G401 (cell line): ENCODE measurements at places on chromosomes 3 and 15.
A peak's percentile ranks its signal among the peaks of the same experiment; 100 is the strongest.

DNA sequence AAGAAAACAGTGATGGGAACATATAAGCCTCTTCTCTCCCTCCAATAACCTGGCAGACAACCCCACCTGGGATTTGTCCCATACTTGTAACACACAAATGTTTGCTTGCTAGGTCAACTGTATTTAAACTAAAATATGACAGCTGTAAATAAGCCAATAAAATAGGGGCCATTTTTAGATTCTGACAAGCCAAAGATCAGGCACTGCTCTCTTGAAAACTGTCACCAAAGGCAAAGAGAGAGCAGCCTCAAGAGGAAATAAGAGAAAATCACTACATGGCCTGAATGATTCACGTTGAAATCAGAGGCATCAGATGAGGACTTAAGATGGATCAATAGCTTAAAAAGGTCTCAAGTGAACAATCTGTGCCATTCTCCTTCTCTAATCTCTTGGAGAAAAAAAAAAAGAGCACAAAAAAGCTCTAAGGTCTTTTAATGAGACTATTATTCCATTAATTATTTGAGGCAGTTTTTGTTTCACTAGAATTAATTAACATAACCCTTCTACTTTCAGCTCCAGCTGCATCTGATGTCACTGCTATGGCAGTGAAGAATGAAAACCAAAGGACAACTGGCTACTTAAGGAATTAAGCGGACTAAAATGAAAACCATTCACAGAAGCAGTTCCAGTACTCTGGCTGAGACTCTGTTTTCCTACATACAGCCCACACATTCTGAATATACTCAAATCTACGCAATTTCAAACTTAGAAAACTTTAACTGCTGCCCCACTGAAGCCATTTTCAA lies 19.0 kb downstream of the MYO5A start:
- DNase-seq: no peak

DNA sequence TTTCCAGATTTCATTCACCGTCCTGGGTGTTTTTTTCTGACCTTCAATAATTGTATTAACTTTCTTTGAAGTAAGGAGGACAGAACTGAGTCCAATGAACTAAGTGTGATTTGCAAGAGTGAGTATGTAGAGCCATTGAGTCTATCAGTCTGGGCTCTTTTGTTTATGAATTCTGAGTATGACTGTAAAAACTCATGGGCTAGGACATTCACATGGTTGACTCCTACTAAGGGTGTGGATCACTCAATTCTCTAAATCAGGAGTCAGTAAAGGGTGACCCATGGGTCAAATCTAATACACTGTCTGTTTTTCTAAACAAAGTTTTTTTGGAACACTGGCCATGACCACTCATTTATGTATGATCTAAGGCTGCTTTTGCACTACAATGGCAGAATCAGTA lies 269.0 kb downstream of the ZNF385D start:
- DNase-seq: no peak

DNA sequence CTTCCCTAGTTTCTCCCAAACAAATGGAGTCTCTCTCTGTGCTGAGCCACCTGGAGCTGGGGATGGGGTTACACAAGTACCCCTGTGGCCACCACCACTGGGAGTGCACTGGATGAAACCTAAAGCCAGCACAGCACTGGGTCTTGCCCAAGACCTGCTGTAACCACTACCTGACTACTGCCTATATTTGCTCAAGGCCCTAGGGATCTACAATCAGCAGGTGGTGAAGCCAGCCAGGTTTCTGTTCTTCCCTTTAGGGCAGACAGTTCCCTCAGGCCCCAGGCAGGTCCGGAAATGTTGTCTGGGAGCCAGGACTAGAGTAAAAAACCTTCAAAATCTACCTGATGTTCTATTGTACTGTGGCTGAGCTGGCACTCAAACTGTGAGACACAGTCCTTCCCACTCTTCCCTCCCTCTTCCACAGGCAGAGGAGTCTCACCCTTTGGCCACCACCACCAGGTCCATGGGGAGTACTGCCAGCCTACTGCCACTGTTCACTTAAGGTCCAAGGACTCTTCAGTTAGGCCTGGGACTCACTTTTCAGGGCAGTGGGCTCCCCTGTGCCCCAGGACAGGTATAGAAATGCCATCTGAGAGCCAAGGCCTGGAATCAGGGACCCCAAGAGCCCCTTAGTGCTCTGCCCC lies 23.8 kb downstream of the C3orf20 start:
- no peak for DNase-seq

GRCh38 chr15:55267401-55268175 lies 22.0 kb downstream of the RAB27A start:
- DNase-seq: no peak

- peak; percentile 31 for DNase-seq
These were observed 9.3 kb upstream of the SLC28A1 start for GRCh38 chr15:84874981-84875699.

DNA sequence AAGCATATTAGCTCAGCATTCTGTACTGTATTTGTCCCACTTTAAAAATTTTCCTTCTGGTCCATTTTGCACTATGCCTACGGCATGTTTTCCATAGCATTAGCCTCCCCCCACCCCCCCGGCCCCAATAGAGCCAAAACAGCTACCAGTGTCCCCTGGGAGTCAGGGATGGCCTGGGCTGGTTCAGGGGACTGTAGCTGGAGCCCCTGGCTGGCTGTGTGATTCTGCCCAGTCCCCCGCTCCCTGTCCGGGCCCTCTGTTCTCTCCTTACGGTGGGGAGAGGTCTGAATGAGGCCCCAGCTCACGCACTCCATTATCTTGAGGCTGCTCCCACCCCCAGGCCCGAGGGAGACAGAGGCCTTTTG lies 70.1 kb downstream of the KLF15 start:
- no peak for DNase-seq

GRCh38 chr15:72230197-72231065 lies 559 bp downstream of the PKM start:
- peak; percentile 80 for DNase-seq

- DNase-seq: no peak
These were observed 6.9 kb upstream of the ZNF662 start for GRCh38 chr3:42898896-42899675.

GRCh38 chr3:158685159-158685558 lies 12.7 kb upstream of the LXN start:
- DNase-seq: no peak

- DNase-seq: no peak
These were observed 81.7 kb downstream of the TAMM41 start for GRCh38 chr3:11764931-11765363.

DNA sequence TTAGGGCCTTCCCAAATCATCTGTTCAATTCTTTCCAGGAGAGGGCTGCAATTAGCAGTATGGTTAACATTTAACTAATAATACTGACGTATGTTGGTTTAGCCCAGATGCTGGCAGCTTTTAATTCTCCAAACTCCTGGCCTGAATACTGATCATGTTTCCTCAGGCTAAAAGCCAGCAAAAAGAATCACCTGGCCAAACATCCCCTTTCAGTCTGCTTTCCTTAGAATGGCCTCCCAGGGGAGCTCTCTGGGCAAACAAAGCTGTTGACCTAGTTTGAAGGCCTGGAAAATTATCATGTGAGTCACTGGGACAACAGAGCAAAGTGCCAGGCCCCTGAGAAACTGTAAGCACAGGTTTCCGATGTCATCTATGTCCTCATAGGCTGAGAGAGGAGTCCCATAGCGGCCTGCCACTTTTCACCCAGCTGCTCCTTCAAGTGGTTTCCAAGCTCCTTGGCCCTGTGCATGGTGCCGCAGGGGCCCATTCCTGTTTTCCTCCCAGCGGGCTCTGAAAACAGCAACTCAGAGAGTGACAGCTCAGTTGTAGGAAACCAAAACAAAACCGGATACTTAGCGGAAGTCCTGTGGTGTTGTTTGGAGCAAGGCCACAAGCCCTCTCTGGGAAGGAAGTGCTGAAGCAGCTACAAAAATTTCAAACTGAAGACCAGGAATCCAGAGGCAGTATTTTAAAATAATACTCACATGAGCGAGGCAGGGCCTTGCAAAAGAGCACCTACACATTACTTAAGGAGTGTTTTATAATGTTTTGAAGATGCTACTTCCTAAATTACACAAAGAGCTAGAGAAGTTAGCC lies 36.5 kb upstream of the RAB11A start:
- peak; percentile 95 for DNase-seq

DNA sequence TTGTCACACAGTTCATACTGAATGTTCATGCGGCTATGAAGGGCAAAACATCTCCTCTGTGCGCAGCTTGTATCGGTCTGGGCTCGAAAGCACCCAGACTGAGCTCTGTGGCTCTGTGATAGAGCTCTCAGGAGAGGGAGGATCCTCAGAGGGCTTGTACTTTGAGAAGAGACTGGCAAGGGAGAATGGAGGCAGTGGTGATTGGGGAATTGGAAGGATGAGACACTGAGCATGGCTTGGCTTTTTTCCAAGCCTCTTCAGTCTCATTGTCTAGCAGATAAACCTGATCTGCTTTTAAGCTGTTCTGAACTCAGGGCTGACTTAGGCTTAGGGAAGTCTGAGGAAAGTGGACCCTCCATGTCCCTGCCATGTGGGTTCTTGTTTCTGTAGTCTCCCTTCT lies 43.0 kb downstream of the RAD54L2 start:
- peak; percentile 39 for DNase-seq

- DNase-seq: no peak
These were observed 9.6 kb downstream of the NEK11 start for GRCh38 chr3:131036200-131036816.

GRCh38 chr15:40988156-40988555 lies 34.9 kb downstream of the CHAC1 start:
- no peak for DNase-seq

DNA sequence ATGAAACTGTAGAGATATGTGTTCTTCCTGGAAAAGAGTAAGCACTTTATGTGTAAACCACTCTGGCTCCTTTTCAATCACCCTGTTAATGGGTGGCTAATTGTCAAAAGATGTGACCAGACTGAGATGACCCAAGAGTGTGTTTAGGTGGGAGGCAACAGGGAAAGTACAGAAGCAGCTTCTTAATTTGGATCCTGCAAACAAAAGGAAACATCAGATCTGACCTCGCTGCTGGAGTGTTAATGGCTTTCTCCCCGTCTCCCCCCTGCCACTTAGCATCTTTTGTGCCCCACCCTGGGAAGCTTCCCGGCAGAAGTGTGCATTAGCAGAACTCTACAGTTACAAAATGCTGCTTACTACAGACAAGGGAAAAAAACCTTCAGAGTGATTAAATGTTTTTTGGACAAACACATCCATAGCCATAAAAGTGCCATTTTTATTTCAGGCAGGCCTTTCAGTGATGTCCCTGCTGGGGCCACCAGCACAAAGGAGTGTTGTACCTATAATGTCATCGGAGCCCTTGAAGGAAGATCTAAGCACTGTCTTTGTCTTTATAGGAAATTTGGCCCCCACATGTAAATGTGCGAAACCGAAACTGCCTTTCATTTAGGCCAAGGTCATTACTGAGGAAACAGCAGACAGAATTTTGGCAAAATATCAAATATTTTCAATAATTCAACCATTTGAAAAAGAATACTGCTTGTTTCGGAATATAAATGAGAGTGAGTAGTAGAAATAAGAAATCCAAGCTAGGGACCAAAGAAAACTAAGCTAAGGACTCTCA lies 311.0 kb downstream of the WDR72 start:
- DNase-seq: no peak

DNA sequence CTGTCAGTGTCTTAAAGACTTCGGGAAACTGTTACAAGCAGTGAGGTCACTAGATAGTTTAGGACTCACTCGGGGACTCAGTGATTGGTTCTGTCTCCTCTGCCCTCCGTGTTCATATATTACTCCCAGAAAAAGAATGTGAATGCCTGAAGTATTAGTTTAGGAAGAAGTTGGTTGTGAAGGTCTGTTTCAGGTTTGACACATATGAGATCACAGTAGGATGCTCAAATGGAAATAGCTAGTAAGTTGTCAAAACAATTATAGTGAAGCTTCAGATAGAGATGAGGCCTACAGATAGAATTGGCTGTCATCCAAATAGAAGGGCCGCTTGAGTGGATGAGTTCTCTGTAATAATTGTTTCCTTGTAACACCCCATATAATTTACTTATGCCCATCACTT lies 172.6 kb downstream of the PLCL2 start:
- peak; percentile 76 for DNase-seq

DNA sequence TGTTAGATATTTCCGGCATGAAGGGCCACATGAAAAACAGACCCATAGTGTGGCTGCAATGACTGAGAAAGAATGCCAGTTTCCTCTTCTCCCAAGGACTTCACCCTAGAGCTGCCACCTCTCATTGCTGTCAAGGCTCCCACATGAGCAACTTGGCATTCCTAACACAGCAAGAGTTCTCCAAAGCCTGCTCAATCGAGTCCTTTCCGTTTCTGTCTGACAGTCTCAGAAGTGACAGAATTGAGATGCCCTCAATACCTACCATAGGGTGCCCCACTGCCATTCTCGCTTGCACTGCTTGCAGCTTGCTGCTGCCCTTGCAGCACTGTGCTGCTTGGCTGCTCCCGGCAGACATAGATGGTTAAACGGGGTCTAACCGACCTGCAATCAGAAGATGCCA lies 44.3 kb downstream of the UBP1 start:
- peak; percentile 43 for DNase-seq

DNA sequence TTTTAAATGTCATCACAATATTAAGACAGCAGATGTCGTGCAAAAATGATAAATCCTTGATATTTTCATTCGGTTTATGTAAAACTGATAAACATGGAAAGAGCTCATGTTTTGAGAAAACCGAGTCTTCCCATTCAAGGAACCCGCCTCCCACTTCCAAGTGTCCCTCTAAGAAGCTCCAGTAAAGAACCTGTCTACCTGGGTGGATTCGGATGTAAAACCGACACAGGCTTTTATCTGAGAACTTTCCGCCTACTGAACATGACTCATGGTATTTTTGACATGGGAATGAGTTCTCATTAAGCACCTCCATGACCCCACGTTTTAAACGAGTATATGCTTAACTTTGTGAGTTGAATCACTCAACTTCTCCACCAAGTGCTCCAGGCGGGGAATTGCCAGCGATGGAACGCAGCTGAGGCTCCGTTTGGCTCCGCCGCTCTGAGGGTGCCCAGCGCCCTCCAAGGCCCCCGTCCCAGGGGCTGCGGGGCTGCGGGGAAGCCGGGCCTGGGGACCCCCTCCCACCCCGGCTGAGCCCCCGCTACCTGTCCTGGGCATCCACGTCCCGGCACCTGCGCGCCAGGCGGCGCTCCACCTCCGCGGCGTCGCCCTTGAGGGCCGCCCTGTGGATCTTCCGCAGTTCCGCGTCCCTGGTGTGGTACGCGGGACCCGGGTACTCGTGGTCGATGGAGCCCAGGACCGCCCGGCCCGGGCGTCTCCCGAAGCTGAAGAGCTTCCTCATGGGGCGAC lies 119.9 kb downstream of the LMLN start:
- no peak for DNase-seq

DNA sequence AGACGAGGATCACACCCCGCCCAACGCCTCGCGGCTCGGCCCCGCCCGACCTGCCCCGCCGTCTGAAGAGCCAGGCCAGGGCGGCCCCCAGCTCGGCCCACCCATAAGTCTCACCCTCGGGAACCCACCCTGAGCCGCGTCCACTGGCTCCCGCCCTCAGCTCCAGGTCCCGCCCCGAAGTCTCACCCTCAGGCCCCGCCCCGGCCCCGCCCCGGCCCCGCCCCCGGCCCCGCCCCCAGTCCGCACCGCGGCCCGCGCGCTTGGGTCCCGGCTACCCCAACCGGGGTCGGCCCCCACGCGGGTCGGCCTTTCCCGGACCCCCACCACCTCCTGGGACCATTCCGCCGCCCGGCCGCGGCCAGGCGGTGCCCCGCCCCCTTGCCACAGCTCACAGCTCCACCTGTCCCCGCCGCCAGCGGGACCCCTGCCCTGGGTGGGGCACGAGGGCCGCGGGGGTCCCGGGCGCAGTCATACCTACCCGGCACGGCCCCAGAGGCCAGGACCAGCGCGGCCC lies 489 bp downstream of the CSPG5 start:
- DNase-seq: peak; percentile 49
